ENCODE measurements at places on chromosomes 7 and 10. TPM values are rescaled to one million over a fixed set of nuclear protein-coding genes. Genes with fewer than 3 reads are reported as not detected.

DNA sequence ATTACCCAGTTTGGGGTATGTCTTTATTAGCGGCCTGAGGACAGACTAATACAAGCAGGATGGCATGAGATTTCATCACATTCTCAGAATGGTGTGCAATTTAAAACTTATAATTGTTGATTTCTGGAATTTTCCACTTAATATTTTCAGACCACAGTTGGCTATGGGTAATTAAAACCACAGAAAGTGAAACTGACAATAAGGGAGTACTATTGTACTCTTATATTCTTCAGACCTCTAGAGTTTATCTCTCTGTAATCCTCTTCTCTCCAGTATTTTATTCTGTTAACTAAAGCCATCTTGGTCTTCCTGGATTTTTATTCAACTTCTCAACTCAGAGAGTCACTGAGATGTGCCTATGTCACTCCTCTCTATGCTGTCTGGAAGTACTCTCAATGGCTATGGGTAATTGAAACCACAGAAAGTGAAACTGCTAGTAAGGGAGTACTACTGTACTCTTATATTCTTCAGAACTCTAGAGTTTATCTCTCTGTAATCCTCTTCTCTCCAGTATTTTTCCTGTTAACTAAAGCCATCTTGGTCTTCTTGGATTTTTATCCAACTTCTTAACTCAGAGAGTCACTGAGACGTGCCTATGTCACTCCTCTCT is 118.3 kb downstream of the PPP1R17 start:
- no peaks in the 10 kb centered on the region for H3K27me3 ChIP-seq
- H3K4me1 ChIP-seq, result no peaks in the 10 kb centered on the region
- no peak for DNase-seq
- H3K36me3 ChIP-seq, result no peaks in the 10 kb centered on the region
- no peak overlapping the region for H3K4me3 ChIP-seq

DNA sequence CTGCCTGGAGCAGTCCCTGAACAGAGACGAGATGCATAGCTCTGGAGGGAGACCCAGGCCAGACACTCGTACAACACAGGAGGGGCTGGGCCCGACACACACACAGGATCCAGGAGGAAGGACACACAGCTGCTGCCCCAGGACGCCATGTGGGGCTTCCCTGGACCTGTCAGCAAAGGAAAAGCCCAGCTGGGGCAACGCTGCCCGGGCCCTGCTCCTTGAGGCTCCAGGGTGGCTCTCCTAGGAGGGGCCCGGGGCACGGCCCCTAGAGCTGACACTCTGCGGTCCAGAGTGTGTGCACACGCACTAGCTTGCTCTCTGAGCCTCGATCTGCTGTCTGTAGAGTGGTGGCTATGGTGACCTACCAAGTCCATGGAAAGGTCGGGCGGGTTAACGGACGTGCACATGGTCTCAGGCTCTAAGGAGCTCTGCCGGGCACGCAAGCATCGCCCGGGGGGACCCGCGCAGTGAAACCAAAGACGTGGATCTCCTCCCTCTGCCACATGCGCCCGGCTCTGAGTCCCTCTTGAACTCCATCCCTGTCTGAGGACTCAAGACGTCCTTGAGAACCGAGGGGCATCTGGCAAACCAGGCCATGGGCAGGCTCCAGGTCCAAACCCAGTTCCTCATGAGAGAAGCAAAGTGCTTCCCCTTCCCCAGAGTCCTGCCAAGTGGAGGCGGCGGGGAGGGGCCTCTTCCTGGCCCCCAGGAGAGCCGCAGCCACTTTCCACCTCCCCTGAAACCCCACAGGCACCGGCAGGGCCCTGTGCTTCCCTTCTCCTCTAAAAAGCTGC is 279.0 kb downstream of the ELFN1 start:
- peaks cover 4% of the 10 kb centered on the region for H3K4me1 ChIP-seq
- DNase-seq, result no peak
- no peaks in the 10 kb centered on the region for H3K36me3 ChIP-seq
- no peak overlapping the region for H3K27ac ChIP-seq

DNA sequence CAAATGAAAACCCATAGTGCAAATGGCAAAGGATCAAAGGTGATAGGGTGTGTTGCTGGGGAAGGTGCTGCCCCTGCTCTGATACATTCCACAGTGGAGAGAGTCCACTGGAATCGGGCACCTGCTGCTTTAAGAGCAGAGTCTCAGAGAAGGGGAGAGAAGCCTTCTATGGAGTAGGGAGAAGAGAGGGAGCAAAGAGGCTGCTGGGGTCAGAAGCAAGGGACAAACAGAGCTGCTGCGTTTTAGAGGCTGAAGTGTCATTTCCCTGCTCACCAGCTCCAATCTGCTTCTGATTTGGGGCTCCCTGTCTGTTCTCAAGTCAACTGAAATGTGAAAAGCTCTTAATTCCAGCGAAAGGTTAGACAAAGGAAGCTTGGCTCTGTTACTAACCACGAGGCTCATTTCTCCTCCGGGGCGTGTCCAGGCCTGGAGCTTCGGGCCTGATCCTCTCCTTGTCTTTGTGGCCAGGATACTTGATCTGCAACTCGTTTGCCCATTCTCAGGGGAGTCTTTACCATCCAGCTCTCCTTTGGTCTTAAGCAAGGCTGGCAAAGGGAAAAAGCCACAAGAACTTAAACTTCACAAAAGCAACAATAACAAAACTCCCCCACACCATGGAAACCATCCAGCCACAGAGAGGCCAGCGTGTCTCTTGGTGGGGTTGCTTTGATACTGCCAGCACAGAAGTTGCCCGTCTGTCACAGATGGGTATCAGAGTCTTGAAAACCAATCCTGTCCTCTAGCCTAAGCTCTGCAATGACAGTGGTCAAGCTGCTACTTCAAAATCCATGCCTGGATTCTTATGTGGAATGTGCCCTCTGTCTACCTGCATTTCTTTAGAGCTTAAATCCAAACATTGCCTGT is 692.6 kb downstream of the SUGCT start:
- no peaks in the 10 kb centered on the region for H3K4me1 ChIP-seq
- DNase-seq, result no peak
- H3K27me3 ChIP-seq, result no peaks in the 10 kb centered on the region
- no peaks in the 10 kb centered on the region for H3K36me3 ChIP-seq
- no peak overlapping the region for H3K27ac ChIP-seq

DNA sequence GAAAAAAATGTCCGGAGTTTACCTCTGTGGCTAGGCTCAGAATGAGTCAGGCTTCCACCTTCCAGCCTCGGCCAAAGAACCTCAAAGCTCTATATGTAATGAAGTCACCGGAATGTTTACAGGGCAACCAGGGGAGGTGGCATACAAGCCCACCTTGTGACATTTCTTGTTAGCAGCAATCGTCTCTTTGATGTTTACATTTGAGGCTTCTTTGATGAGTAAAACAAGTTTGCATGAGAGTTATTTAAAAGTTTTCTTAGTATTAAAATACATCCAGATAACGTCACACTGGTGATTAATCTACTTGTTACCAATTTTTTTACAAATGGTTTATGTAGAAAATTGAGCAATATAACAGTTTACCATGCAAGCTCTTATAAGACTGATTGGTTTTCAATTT is 133.1 kb upstream of the ADAM12 start:
- DNase-seq, result no peak
- no peaks in the 10 kb centered on the region for H3K27me3 ChIP-seq
- no peak overlapping the region for H3K27ac ChIP-seq
- H3K4me3 ChIP-seq, result no peak overlapping the region

The GATA3 gene
- 0.49 TPM for total RNA-seq

The CLDN3 gene
- not detected for total RNA-seq
